Aorta (tissue), 5 donors: ENCODE measurements at places on chromosomes 7 and 10. TPM values are rescaled to one million over a fixed set of nuclear protein-coding genes. Genes with fewer than 3 reads are reported as not detected.

The SYT15B gene
- 2.7 TPM for total RNA-seq

The LEP gene
- 0.45 TPM for total RNA-seq

DNA sequence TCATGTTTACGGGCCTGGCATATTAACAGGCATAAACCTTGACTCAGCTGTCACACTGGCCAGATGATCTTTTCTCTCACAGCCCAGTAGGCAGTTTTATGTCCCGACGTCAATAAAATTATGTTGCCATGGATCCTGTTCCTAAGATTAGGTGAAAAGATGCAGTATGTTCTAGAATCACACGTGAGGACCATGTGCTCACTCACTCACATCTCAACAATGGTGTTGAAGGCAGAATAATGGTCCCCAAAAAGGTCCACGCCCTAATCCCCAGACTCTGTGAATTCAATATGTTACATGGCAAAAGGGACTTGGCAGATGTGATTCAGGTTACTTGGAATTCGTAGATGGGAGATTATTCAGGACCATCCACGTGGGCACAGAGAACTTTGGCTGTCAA, 3.5 kb downstream of the DOCK1 start:
- DNase-seq, result no peak

DNA sequence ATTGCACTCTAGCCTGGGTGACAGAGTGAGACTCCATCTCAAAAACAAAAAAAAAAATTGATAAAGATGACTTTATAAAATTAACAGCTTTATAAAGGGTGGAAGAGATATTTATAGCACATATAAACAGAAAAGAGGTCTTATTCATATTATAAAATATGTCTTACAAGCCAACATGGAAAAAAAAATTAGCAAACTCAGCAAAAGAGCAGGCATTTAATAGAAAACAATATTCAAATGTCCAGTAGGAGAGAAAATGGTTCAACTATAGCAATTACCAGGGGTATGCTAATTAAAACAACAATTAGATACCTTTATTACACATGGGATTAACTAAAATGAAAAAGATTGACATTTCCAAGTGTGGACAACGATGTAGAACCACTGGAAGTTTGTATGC, 929.1 kb downstream of the REEP3 start:
- no peak for DNase-seq

- DNase-seq, result peak; percentile 82
Measured at GRCh38 chr10:5555021-5555510, 30.3 kb downstream of the CALML3 start.
